ENCODE measurements at places on chromosomes 13 and 19.

- peak; percentile 51 for DNase-seq
Observed at GRCh38 chr13:99989276-99990125, 7.9 kb downstream of the ZIC2 start.

DNA sequence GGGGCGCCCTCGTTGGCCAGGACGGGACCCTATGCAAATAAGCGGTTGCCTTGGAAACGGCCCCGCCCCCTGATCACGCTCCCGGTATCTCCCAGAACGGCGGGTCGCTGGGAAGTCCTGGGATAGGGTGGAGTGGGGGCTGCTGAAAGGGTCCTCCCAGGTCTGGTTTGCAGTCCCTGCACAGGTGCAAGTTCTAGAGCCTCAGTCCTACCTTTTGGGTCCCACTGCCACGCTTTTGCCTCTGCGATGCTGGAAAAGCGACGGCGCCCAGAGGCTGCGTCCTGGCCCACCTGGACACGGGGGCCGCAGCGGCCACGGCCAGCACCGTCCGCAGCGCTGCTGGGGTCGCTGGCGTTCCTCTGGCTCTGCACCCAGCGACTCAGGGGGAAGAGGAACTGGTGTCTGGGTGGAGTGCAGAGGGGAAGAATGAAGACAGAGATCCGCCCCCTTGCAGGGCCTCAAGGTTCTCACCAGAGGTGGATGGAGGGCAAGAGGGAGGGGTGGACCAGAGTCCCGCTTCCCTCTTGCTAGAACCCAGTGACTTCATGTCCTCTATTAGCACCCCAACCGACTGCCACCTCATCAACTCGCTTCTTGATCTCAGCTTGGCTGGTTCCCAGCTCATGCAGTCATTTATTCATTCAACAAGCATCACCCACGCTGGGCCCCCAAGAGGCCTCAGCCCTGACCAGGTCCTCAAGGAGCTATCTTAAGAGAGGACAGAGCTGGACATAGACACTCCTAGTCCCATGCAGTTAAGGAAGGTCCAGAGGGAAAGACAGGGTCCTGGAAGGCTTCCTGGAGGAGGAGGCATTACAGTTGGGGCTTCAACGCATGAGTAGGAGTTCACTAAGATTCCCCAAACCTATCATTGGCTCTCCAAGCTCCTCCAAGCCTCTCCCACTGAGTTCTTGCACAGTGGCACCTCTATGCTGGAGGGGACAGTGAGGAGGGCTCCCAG lies at the start of gene LRRC25:
TSS of gene LRRC25 (minus strand) at position 381 of the 961 bp plus-strand sequence. CDS start 659 bp downstream, outside the sequence.
- DNase-seq: no peak

- DNase-seq: peak; percentile 87
Observed at GRCh38 chr13:100733261-100733660, 58.7 kb upstream of the TMTC4 start.

DNA sequence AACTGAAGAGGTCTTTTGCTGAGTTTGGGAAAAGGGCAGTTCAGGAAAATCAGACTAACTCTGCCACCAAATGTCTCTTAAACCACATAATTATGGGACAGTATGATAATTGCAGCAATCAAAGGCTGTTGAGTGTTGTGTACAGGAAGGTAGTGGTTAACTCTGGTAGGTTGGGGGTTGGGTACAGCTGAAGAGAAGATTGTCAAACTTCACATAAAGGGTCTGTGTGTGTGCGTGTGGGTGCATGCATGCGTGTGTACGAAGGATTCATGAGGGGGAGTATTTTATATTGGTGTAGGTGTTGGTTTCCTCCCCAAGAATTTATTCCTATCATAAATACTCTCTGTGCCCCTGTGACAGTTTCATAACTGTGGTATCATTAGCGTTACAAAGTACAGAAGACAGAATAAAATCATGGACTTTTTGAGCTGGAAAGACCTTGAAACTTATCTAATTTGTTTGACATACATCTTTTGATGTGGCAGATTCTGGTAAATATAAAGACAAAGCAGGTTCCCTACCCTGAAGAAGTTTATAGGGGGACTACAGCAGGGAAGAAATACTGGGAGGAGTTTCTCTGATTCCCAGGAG lies 94.1 kb downstream of the PCCA start:
- no peak for DNase-seq

- DNase-seq: no peak
Observed at GRCh38 chr13:56907766-56908165, 233.0 kb upstream of the PRR20A start.

DNA sequence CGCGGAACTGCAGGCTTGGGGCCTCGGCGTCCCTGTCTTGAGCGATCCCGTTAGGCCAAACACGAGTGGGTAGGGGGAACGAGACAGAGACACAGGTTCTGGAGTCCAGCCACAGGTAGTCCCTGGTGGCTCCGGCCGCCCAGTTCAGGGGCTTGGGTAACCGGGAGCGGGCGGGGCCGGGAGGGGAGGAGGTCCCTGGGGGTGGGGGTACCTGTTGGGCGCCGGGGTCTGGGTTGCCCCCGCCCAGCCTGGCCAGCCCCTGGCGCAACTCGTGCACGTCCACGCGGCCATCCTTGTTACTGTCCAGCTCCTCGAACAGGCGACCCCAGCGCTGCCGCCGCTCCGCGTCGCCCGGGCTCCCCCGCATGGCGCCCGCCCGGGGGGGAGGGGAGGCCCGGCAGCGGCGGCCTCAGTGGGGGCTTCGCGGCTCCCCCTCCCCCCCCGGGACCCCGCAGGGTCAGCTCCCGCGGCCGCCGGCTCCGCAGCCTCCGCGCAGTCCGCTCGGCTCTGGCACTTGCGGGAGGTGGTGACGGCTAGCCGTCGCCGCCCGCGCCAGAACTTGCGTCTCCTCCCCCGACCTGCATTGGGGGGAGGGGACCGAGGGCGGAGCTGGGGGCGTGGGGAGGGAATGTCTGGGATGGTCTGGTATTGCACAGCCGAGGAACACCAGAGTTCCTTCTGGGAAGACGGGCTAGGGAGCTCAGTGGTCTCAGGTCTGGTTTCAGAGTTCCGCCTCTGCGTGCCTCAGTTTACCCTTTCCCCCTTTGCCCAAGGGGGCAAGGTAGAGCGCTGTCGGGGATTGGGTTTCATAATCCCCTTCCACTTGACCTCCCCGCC lies at the start of gene SLC25A23:
TSS of gene SLC25A23 (minus strand) at position 531 of the 837 bp plus-strand sequence. CDS start at position 367, 164 bp downstream.
- DNase-seq: peak; percentile 78

- no peak for DNase-seq
Observed at GRCh38 chr19:18529782-18530181, 7.9 kb upstream of the ELL start.

Data from cerebellar cortex (tissue), 1 donor.